Iris pigment epithelial cell (primary cell): ENCODE measurements at places on chromosomes 2 and 18.

- DNase-seq, result no peak
These were observed 1.9 kb upstream of the STAT1 start for GRCh38 chr2:191015831-191016230.

DNA sequence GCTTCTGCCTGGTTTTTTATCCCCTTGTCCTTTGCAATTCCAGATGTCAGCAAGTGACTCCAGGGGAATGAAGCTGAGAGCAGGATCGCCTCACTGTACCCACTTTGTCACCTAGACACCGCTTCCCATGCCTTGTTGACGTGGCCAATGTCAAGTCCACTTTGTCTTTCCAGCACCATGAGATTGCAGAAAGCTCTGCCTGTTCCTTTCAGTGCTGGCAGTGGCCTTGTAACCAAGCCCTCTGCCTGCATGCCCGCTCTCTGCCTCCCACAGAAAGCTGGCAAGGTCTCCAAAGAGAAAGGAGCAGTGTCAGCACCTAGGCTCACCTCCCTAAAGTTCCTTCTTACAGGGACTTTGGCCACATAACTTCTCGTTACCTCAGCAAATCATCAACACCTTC, 282.2 kb upstream of the ST6GAL2 start:
- DNase-seq, result no peak

GRCh38 chr2:132941296-132942020, 271.5 kb upstream of the LYPD1 start:
- no peak for DNase-seq

GRCh38 chr18:66461344-66461743, 142.5 kb downstream of the CDH19 start:
- DNase-seq, result no peak

GRCh38 chr2:101419096-101419663, 31.9 kb upstream of the CREG2 start:
- peak; percentile 75 for DNase-seq

GRCh38 chr2:106054880-106055655, 139.0 kb downstream of the UXS1 start:
- DNase-seq, result no peak

GRCh38 chr2:225236769-225237323, 162.7 kb upstream of the NYAP2 start:
- no peak for DNase-seq

DNA sequence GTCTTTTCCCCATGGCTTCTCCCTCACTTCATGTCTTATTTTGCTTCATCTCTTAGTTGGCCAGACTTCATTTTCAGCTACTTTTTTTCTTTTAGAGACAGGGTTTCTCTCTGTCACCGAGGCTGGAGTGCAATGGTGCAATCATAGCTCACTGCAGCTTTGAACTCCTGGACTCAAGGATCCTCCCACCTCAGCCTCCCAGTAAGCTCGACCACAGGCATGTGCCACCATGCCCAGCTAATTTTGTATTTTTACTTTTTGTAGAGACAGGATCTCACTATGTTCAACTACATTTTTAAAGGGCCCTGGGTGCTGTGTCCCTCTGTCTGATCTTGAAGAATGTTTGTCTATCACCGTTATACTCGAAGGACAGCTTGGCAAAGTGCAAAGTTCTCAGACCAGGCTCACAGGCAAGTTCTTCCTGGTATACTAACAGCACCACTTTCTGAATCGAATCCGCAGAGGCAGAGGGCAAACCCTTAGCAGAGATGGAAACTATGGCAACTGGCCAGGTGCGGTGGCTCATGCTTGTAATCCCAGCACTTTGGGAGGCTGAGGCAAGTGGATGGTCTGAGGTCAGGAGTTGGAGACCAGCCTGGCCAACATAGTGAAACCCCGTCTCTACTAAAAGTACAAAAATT, 60.9 kb downstream of the SOWAHC start:
- DNase-seq, result no peak

- no peak for DNase-seq
These were observed 68.5 kb downstream of the STPG4 start for GRCh38 chr2:47086571-47086970.

DNA sequence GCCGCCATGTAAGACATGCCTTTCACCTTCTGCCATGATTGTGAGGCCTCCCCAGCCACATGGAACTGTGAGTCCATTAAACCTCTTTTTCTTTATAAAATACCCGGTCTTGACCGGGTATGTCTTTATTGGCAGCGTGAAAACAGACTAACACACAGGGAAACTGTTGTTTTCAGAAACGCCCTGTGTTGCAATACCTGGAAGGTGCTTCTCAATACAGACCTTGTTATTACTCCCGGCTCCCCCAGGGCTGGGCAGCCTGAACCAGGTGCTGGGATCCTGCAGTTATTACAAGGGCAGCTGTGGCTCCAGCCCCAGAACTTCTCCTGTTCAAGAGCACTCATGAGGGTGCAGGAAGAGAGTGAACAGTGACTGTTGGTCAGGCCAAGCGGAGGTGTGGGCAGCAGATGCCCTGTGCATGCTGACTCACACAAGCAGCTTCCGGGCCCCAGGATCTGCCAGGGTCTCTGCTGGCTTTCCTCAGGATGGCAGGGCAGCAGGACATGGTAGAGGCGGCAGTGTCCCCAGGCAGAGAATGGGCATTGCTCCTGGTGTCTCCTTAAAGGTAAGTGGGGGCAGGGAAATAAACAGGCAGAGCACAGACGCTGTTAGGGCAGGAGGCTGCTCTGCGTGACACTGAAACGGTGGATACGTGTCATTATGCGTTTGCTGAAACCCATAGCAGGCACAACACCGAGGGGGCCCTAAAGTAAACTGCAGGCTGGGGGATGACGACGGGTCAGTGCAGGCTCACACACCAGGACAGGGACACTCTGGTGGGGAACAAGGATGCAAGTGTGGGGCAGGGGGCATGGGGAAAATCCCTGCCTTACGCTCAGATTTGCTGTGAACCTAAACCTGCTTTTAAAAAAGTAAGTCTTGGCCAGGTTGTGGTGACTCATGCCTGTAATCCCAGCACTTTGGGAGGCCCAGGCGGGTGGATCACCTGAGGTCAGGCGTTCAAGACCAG, 89.1 kb downstream of the NDUFA10 start:
- no peak for DNase-seq
